ENCODE measurements at places on chromosomes 1 and 21. TPM values are rescaled to one million over a fixed set of nuclear protein-coding genes. Genes with fewer than 3 reads are reported as not detected.

DNA sequence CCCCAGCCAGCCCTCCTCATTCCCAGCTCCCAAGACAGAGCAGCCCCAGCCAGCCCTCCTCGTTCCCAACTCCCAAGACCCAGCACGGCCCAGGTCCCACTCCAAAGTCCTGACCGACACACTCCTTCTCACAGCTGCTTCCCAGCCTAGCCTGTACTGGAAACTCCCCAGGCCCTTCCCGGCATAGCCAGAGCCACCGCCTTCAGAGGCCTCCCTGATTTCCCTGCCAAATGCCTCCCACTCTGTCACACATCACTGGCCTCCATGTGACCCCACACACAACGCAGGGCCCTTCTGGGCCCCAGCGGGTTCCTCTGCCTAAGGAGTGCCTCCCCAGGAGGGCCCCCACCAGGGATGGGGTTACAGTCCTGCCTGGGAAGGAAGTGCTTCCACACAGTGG, 2.8 kb downstream of the UBE2J2 start:
- no peak for DNase-seq

DNA sequence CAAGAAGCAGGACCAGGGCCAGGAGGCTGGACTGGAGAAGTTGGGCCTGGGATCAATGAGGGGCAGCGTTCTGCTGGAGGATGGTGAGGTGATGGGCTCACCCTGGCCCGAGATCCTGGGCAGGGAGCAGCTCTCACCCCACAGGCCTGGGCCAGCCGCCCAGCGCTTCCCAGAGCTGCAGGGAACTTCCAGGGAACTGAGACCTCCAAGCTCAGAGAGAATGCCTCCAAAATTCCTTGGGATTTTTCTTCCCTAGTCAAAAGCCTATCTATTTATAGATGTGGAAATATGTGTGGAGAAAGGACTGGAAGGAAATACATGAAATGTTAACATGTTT, 121.2 kb downstream of the SPSB1 start:
- no peak for DNase-seq

GRCh38 chr1:186518822-186519381, 58.0 kb upstream of the PDC start:
- no peak for DNase-seq

DNA sequence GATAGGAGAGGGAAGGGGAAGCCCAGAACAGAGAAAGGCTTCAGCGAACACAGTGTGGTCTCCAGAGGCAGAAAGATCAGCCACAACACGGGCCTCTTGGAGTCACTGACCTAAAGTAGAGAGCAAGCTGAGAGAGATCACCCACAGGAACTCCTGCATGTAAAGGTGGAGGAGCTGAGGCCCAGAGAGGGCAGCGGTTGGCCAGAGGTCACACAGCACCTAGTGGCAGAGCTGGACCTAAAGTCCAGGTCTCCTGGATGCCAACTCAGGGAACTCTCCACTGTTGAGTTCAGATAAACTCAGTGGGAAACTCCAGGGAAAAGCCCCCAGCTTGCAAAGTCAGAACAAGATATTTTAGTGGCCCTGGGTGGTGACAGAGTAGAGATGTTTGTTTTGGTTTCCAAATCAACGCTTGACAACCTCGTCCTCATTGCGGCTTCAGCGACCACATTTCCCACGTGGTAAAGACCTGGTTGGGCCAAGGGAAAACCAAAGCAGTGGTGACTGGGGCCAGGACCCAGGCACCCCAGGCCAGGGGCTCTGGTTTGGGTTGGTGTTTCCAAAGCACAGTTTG, 4.6 kb downstream of the IFFO2 start:
- DNase-seq: peak; percentile 89

Gene MXRA8
- 0.50 TPM for total RNA-seq

DNA sequence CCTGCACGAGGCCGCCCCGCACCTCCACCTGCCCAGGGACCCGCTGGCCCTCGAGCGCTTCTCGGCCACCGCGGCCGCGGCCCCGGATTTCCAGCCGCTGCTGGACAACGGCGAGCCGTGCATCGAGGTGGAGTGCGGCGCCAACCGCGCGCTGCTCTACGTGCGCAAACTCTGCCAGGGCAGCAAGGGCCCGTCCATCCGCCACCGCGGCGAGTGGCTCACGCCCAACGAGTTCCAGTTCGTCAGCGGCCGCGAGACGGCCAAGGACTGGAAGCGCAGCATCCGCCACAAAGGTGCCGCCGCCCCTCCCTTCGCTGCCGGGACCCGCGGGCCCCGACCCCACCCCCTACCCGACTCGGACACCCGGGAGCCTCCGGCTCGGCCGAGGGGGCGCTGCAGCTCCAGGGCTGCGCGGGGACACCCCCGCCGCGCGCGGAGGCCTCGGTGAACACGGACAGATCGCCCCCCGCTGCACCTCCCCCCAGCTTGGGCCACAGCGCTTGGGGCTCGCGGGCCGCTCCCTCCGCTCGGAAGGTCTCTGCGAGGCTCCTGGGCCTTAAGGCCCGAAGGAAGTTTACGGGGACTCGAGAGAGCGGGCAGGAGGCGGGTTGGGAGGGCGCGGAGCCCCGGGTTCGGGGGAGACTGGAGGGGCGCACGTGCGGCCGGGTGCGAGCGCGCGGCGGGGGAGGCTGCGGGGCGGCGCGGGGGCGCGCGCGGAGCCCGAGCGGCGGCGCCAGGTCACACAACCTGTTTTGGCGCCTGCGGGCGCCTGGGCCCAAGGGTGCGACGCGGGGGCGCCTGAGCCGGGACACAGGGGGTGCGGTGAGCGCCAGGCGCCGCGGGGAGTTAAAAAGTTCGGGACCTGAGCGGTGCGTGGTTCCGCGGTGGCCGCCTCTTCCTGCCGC, 1.2 kb downstream of the SAMD11 start:
- DNase-seq: no peak

Gene KLHL20
- total RNA-seq: 12.9 TPM

DNA sequence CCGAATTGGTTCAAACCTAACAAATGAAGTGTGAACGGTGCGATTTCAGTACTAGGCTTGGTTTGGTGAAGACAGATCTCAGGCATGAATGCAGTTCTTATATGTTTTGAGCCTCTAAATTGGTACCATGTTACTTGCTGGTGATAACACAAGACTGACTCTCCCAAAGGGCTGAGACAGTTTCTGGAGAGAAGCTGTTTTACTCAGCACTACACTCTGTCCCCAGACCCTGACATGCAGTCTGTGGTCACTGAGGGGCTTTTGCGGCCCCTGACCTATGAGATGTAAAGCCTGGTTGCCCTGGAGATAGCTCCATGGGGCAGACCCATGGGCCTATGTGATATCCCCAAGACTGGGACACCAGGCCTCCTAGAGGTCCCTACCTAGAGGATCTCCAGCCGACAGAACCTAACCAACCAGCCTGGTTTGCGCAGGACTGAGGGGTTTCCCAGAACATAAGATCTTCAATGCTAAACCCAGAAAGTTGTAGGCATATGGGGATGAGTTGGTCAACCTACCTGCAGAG, 19.4 kb upstream of the FOXE3 start:
- no peak for DNase-seq

Gene PDPN
- total RNA-seq: not detected

Measured in activated naive CD8-positive, alpha-beta T cell treated with anti-CD3 and anti-CD28 coated beads for 36 hours (primary cell).